Islet precursor cell (in vitro differentiated cells): ENCODE measurements at places on chromosomes 2 and 18.

DNA sequence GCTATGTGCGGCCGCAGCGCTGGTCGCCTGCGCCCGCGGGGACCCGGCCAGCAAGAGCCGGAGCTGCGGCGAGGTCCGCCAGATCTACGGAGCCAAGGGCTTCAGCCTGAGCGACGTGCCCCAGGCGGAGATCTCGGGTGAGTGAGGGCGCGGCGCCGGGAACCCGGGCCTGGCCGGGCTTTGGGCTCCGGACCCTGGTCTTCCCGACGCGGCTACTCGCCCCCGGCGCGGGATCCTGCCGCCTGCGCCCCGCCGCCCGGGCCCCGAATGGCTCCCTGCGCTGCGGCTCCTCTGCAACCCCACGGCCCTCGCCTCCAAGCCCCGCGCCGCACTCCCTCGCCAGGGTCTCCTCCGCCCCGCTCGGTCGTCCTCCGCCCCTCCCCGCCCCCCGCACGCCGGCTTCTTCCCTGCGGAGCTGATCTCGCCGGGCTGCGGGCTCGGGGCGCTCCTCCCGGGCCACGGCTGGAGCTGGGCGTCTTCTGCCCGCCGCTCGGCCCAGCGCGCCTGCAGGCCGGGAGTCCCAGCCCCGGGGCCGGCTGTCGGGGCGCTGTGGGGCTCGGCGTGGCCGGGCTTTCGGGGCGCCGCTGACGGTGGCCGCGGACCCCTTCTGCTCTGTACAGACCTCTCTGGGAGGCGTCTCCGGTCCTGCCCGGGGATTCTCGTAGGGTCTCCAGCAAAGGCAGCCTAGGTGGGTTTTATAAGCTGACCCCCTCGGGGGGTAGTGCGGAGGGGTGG lies 652 bp downstream of the GPC1 start:
- DNase-seq, result no peak

GRCh38 chr2:109340381-109340780 lies 211.4 kb downstream of the SH3RF3 start:
- DNase-seq, result peak; percentile 29

- no peak for DNase-seq
These were observed 122.6 kb upstream of the UGP2 start for GRCh38 chr2:63719052-63719451.

GRCh38 chr2:20561637-20562454 lies 89.1 kb downstream of the HS1BP3 start:
- no peak for DNase-seq

- no peak for DNase-seq
These were observed 66.1 kb upstream of the RGPD5 start for GRCh38 chr2:109727929-109728447.
